ENCODE measurements at places on chromosomes 2 and 18. TPM values are rescaled to one million over a fixed set of nuclear protein-coding genes. Genes with fewer than 3 reads are reported as not detected.

The NDUFS1 gene
- 114 TPM for total RNA-seq

The GPR55 gene
- not detected for total RNA-seq

The XDH gene
- total RNA-seq, result 1.3 TPM

The FBLN7 gene
- total RNA-seq, result 0.20 TPM

The GPR155 gene
- 51.1 TPM for total RNA-seq

The TMEM247 gene
- not detected for total RNA-seq

The NTSR2 gene
- total RNA-seq, result not detected

The SNORC gene
- total RNA-seq, result 2.4 TPM

The CDK5R2 gene
- 46.1 TPM for total RNA-seq

The GPBAR1 gene
- total RNA-seq, result 1.6 TPM

GRCh38 chr2:127431408-127432023, 13.3 kb downstream of the PROC start:
- no peak for DNase-seq

DNA sequence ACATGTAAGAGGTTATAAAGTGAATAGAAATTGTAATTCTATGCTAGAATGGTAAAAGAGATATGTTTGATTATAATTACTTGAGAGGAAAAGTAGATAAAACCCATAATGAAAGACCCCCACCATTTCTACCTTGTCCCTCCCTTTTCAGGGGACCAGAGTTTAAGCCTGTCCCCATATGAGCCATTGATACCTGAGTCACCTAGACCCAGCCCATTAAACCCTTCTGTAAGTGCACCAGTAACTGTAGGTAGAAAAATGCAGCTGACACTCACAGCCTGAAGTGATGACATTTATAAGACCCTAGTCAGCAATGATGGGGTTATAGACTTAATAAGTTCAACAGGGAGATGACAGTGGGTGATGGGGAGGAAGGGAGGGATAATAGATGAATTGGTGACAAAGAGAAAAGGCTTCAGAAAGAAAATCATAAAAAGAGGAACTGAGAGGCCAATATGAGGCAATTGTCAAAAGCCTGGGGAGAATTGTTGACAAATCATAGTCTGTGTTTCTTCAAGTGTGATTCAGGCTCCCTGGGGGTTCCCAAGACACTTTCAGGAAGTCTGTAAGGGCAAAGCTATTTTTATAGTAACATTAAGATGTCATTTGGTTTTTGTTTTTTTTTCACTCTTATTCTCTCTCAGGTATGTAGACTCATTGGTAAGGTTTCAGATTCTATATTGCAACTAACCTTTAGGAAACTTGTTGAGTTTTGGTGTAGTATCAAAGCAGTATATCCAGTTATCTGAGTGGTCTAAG, 544.2 kb downstream of the SATB2 start:
- no peak for DNase-seq

DNA sequence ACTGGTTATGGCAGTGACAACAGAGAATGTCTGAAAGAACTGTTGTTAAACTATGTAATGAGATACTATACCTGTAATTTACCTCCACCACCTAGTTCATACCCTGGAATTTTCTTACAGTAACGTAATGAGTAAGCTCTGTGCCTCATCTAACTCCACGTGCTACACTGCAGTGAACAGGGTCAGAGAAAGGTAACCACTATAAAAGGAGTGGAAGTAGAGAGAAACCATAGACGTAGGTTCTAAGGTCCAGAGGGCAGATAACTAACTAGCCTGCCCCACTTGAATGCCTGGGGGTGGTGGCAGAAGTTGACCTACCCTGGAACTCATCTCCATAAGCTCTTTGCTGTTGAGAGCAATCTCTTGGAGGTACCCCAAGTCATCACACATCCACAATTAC, 32.0 kb upstream of the B4GALT6 start:
- DNase-seq, result no peak

- DNase-seq, result peak; percentile 81
Measured at GRCh38 chr2:88627856-88628570, 749 bp upstream of the EIF2AK3 start.

DNA sequence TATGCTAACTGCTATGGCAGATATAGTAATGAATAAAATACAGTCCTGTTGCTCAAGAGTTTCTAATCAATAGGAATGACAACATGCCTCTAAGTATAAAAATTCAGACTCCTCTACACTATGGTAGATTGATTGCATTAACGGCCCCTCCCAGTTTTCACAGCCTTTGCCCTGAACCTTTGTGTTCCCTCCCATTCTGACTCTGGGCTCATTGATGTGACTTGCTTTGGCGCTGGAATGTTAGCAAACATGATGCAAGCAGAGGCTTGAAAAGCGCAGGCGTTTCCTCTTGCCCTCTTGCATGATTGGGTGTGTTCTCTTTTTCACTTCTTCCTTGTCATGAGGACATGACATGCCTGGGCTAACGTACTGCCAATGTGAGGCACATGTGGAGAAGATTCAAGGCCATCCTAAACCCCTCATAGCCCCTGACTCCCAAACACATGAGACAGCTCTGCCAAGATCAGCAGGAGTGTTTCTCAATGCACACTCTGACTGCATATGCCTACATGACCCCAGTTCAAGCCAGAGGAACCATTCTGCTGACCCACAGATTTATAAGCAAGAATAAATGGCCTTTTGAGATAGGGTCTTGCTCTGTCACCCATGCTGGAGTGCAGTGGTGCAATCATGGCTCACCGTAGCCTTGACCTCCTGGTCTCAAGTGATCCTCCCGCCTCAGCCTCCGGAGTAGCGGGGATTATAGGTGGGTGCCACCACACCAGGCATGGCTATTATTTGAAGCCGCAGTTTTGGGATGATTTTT, 49.7 kb upstream of the CD28 start:
- no peak for DNase-seq

DNA sequence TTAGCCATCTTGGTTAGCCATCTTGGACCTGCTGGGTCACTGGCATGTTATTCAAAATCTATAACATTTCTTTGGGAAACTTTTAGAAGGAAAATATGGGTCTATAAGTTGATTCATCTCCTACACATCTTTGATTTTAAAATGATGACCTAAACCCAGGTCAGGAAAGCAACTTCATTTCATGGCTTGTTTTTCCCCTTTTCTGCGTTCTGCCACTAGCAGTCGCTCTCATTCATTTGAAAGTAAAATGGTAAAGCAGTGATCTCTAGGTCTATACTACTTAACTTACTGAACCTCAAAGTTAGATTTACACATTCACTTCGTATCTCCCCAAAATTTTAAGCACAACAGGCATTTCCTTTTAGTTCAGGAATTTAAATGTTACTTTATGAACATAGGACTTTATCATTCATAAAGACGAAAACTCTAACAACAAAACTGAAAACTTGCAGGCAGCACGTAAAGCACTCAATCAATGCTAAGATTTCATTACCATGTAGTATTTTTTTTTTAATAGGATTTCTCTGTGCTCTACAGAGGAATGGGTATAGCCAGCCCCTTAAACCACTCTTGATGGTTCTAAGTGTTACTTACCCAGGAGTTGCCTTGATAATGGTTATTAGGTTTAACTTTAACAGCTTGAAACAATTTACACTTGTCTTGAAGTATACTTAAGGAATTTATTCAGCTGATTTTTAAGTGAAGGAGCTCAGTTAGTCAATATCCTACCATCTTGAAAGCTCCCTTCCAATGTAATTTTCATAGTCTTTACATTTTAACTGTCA, 62.5 kb downstream of the GORASP2 start:
- DNase-seq, result no peak

DNA sequence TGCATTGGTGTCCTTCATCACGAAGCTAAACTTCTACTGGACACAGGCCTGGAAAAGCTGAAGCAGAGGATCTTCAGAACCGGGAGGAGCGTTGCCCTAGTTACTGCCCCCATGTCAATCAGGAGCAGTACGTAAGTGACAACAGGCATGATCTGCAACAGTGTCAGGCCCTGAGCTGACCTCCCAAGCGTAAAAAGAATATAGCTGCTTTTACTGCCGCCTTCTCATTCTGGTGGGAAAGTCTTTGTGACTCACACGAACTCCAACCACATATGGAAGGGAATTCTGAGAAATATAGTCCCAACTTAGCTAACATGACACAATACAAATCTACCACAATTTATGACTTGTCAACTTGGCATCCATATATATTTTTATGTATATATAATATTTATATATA, 1007.7 kb upstream of the CDH2 start:
- DNase-seq, result no peak

DNA sequence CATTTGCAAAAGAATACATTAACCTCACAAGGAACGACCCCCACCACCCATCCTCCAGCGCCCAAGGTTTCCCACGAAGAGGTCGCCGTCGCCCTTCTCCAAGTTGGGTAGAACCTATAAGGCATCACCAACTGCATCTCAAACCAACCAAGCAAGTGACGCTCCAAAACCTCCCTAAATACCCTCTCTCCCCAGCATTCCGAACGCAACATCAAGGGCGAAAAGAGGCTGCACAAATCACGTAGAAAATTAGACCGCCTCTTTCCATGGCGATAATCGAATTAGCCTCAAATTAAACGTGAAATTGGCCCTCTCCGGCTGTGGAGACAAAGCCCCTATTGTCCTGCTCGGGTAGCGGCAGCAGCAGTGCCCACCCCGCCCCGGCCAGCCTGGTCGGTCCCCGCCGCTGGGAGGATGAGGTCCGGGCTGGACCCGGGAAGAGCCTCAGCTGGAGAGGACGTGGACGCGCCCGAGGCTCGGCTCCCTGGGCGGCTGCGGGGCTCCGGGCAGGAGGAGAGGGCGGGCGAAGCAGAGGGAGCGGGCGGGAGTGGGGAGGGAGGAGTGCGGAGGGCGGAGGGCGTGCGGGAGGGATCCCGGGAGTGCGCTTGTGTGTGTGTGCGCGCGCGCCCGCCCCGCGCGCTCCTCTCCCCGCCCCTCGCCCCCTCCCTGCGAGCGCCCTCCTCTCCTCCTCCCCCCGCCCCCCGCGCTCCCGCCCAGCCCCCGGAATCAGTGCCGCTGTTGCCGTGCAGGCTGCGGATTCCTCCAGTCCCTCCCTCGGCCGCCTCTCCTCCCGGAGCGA, at the start of gene SPTBN1:
SPTBN1 (plus strand) TSS at position 765 of the 799 bp plus-strand sequence. CDS start 70,092 bp downstream, outside the sequence.
- peak; percentile 97 for DNase-seq

- DNase-seq, result no peak
Measured at GRCh38 chr2:237178396-237178795, 92.7 kb downstream of the COPS8 start.

- no peak for DNase-seq
Measured at GRCh38 chr2:98559581-98559980, 48.7 kb downstream of the COA5 start.

DNA sequence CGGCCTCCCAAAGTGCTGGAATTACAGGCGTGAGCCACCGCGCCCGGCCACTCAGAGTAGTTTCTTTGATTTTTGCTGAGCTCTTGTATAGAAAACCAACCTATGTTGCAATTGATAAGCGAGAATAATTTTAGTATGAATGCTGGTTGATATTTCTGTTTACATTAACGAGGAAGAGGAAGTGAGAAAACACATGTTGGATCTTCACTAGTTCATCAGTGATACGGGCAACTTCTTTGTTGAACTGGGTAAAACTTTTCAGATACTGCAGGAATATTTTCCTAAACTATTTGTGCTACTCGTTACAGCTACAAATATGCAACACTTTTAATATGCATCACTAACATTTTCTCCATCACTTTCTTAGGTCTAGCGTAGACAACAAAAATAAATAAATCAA, 67.9 kb upstream of the SLC25A52 start:
- DNase-seq, result no peak

GRCh38 chr2:236673823-236674185, 104.2 kb downstream of the ACKR3 start:
- DNase-seq, result no peak

DNA sequence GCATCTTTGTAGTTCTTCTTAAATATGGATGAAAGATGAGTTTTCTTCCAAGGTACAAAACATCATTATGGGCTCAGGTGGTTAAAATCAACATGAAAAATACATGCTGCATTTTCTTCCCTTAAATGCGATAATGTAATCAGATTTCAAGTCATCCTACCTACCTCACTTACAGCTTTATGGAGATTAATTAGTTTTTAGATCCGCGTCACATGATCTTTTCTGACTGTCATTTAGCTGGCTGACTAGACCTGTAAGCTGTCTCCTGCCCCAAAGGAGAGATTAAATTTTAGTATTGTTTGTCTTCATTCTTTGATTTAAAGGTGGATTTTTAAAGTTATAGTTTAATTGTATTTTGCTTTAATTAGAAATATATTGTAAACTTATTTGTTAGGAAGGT, 678.0 kb upstream of the ZEB2 start:
- DNase-seq, result no peak

GRCh38 chr18:37188016-37188791, 359.3 kb downstream of the KIAA1328 start:
- no peak for DNase-seq

GRCh38 chr2:162006337-162006736, 67.7 kb downstream of the DPP4 start:
- no peak for DNase-seq

DNA sequence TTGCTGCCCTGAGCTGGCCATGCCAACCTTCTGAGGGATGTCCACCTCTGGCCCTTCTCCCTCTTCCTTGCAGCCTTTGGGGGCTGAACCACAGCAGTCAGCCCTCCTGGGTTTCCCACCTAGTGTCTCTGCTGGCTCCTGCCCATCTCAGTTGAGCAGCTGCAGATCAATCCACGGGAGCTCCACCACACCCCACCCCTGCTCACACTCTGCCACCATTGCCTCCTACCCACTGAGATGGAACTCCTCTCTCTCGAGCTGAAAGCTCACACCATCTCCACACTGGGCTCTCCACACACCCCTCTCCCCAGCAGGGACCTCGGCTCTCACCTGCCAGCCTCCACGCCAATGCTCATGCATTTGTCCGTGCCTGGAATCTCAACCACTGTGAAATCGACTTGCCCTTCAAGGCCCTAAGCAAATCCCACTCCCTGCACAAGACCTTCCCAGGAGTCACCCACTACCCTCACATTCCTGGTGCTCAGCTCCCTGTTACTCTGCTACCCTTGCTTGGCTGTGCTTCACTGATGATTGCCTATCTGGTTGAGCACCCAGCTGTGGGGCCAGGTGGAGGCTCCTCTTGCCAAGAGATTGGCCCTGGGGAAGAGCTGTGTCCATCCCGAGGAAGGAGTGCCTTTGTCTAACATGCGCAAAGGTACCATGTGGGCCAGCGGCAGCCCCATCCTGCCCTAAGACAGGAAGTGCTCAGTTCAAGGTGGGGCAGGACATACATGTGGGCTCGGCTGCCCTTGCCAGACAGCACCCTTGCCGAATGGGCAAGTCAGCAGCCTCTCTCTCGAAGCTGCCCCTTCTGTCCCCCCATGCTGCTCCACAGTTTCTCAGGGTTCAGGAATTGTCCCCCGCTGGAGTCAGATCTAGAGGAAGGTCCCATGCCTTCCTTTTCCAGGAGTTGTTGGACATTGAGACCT, 208.7 kb downstream of the CYP26B1 start:
- DNase-seq, result no peak

- DNase-seq, result no peak
Measured at GRCh38 chr18:5746844-5747243, 148.5 kb downstream of the TMEM200C start.

DNA sequence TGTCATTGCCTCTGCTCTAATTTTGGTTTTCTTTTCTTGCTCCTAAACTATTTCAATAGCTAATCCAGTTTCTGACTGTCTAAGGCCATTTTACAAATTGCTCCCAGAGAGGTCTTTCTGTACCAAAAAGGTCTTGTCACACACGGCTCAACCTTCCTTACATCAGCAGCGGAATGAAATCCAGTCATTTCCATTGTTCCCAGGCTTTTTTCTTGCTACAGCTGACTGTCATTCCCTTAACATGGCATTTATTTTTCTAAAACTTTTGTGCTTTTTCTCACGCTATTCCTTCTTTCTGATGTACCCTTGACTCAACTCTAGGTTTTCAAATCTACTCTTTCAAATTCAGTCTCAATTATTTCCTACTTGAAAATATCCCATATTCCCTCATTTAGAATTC, 24.3 kb downstream of the FAM171B start:
- DNase-seq, result no peak

GRCh38 chr2:173739006-173739405, 226.2 kb downstream of the SP3 start:
- no peak for DNase-seq

- DNase-seq, result no peak
Measured at GRCh38 chr2:112118148-112118547, 20.0 kb upstream of the FBLN7 start.

Measured in glutamatergic neuron (in vitro differentiated cells).